Skeletal muscle cell (primary cell): ENCODE measurements at places on chromosomes 3 and 15.

- DNase-seq = no peak
Observed at GRCh38 chr15:77807115-77807514, 174.4 kb upstream of the LINGO1 start.

DNA sequence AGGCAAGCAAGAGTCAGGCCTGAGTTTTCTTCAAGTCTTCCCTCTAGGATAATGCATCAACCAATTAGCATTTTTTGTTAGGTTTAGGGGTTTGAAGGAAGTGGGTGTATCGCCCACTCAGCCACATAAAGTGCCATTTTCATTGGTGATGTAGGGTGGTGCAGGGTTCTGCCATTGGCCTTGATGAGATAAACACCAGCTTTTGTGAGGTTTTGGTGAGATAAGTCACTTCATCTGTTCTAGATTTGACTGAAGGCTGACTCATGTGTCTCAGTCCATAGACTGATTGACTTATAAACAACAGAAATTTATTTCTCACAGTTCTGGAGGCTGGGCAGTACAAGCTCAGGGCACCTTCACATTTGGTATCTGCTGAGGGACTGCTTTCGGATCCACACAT is 84.5 kb upstream of the C3orf80 start:
- no peak for DNase-seq

- DNase-seq = no peak
Observed at GRCh38 chr3:180421221-180421620, 180.7 kb upstream of the TTC14 start.

- no peak for DNase-seq
Observed at GRCh38 chr15:55003965-55004873, 192.5 kb downstream of the RSL24D1 start.

DNA sequence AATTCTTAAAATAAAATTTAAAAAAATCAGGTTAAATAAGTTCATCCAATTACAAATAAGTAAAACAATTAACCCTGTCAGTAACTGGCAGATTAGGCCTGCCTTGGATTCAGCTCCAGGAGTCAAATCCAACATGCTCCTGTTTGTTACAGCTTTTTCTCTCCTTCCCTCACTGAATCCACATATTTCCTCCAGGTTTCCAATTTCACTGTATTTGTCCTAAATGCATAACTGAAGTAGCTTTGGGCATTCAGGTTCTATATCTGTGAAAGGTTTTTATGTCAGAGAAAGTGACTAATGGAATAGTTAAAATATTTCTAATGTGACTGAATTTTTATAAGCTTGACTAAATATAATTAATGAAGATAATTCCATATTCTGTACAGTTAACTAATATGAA is 79.7 kb downstream of the IFT80 start:
- DNase-seq = no peak

DNA sequence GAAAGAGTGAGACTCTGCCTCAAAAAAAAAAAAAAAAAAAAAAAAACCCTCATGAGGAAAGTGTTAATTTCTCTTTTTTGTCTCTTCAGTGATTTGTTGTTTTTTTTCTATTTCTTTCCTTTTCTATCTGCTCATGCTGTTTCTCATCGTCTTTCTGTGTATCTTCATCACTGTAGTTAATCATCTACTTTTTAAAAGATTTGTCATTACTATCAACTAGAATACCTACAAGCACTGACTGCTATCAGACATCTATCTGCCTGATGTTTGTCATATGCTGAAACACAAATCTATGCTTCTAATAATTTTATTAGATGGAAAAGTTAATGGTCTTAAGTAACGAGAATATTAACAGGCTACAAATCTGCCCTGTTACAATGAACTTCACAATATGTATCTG is 26.8 kb downstream of the CCDC14 start:
- DNase-seq = no peak

DNA sequence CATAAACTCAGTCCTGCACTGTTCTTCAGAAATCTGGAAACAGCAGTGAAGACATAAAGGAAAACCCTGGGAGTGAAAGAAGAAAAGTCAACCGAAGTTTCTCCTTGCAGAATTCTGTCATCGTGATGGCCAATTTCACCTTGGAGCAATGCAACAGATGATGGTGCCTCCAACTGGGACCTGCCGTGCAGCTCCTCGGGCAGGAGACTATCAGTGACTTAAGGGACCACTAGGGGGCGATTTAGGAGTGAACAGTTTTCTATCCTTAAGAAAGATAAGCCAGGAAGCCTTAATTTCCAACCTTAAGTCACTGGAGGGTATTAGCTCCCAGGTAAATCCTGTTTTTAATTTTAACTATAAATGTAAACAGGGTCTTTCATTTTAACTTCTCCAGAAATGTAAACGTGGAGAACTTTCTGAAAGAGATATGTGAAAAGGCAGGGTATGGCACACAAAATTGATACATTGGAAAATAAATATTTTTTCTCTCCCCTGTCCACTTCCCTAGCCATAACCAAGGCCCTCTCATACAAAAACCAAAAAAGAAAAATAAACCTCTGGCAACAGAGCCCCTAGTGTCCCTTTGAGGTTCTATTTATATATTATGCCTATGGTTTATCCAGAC is 116.3 kb downstream of the PDZRN3 start:
- DNase-seq = no peak

GRCh38 chr3:195154111-195154791 is 116.7 kb downstream of the XXYLT1 start:
- no peak for DNase-seq

GRCh38 chr3:32872487-32873382 is 54.9 kb downstream of the TRIM71 start:
- peak; percentile 36 for DNase-seq

DNA sequence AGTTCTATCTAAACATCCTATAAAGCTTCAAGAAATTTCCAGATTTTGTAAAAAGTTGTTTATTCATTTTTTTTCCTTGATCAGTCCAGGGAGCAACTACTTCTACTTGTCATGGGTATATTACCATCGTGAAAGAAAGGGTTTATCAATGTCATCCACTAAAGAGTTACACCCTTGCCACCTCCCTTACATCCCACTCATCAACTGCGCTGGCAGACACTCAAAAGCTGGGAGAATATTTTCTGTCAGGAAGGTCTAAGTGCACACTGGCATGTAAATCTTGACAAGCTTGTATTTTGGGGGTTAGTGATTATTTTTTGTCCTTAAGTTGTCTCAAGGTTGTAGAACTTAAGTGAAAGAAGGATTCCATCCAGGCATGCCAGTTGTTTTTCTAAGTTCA is 188.3 kb upstream of the ARL6 start:
- DNase-seq = no peak

- DNase-seq = no peak
Observed at GRCh38 chr3:53554559-53555067, 60.2 kb downstream of the CACNA1D start.

DNA sequence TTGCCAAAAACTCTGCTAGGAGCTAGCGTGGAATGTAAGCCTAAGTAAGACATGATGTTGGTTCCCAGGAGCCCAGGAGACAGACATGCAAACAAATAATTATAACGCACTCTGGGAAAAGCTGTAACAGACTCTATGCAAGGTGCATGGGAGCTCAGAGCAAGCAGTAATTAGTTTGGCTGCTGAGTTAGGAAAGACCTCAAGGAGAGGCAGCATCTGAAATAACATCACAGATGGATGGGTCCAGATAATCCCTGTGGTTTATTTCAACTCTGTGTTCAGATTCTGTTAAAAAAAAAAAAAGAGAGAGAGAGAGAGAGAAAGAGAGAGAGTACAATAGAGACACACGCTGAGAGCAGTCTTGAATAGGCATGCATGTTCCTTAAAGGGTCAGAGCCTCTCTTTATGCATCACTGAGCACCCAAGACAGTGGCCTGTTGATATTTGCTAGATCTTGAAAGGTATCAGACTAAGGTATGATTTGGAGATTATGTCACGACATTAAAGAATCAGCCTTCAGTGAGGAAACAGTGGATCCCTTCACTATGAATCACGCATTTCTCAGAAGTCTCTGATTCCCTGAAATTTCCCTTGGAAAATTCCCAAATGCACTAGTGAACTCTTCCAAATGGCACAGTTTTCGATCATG is 124.4 kb upstream of the LIPC start:
- DNase-seq = no peak

DNA sequence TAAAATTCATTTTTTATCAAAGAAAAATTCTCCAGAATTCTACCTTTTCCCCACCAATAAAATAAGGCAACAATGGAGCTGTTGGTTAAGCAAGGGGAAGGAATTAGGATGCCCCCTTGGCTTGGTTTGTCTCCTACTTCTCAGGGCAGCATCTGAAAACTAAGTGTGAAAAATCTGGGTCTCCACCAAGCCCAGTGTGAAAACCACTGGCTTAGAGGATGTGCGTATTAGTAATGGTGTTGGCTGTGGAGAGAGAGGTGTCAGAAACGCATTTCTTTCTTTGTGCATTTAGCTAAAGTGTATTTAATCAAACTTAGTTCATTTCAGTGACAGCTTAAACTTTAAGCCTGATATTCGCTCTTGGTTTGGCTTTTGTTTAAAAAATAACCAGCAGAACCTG is 662.7 kb downstream of the MCTP2 start:
- no peak for DNase-seq

DNA sequence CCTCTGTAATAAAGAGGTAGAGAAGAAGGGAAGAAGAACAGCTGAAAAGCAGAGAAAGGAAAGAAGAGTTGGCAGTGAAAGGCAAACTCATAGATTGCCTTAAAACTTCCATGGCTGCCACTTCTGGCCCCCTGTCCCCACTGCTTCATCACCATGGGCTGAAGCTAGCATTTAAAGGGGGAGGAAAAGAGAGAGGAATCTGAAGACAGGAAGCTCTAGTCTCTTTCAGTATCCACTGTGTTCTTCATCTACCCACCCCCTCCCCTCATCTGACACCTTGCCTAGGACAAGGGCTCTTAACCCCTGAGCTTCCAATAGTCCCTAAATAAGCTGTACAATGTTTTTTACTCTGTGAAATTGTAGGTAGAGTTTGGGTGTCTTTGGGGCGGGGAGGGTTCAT is 60.6 kb downstream of the ALCAM start:
- DNase-seq = no peak

GRCh38 chr3:81308306-81308705 is 453.1 kb downstream of the GBE1 start:
- peak; percentile 21 for DNase-seq

GRCh38 chr15:82625136-82625535 is 22.0 kb downstream of the CPEB1 start:
- no peak for DNase-seq
